Uterus (tissue), 4 donors: ENCODE measurements at places on chromosomes 3 and 15.

DNA sequence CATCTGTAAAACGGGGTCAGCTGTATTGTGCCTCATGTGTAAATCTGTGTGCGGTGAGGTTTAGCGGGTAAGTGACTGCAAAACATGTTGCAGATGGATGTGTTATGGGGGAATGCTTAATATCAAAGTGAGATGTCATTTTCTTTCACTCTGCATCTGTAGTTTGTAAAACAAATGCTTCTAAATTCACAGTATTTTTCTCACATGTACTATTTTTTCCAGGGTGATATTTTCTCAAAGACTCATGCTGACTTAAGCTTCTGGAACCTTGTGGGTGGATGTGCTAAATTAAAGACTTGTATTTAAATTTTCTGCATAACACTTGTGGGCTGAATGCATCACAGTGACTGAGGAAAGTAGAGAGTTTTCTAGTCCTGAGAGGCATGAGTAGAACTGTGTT is 115.2 kb upstream of the TP63 start:
- H3K4me3 ChIP-seq = no peak overlapping the region
- DNase-seq = no peak
- no peaks in the 10 kb centered on the region for H3K4me1 ChIP-seq
- no peaks in the 10 kb centered on the region for H3K36me3 ChIP-seq
- no peak overlapping the region for H3K27ac ChIP-seq

- no peaks in the 10 kb centered on the region for H3K36me3 ChIP-seq
- no peak overlapping the region for H3K27ac ChIP-seq
- no peak for DNase-seq
- no peak overlapping the region for H3K4me3 ChIP-seq
Observed at GRCh38 chr3:117706037-117706436, 996.5 kb downstream of the TUSC7 start.

DNA sequence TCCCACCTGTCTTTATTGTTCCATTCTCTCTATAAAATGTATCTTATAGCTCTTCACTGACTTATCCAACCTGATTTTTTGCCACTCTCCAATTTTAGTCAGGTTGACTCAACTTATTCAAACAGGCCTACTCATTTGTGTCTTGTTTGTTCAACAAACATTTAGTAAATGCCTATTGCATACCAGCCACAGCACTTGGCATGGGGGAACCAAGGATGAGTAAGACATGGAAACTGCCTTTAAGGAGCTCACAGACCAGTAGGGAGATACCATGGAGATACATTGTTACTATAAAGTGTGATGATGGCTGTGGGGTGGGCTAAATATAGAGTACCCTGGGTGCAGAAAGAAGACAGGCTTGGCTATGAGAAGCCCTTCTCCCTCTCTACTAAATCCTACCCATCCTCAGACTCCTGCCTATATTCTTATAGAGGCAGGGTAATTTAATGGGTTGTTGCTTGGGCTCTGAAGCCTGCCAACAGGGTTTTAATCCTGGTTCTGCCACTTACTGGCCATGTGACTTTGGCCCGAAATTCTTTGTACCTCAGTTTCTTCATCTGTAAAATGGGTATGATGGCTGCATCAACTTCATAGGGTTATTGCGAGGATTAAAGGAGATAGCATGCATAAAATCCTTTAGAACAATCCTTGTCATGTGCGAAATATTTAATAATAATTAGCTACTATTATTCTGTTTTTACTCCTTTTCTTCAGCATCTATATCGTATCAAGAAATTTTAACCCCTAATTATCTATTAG is 348.5 kb upstream of the UMPS start:
- no peak overlapping the region for H3K27ac ChIP-seq
- H3K27me3 ChIP-seq = no peaks in the 10 kb centered on the region
- no peaks in the 10 kb centered on the region for H3K36me3 ChIP-seq

- DNase-seq = no peak
- H3K36me3 ChIP-seq = no peaks in the 10 kb centered on the region
- H3K4me3 ChIP-seq = no peak overlapping the region
Observed at GRCh38 chr15:66747886-66748707, 46.1 kb downstream of the SMAD6 start.

- H3K4me3 ChIP-seq = no peak overlapping the region
- H3K27ac ChIP-seq = no peak overlapping the region
- no peak for DNase-seq
- no peaks in the 10 kb centered on the region for H3K36me3 ChIP-seq
Observed at GRCh38 chr3:14988988-14989394, 41.6 kb downstream of the NR2C2 start.

- H3K4me3 ChIP-seq = no peak overlapping the region
- no peaks in the 10 kb centered on the region for H3K27me3 ChIP-seq
- H3K27ac ChIP-seq = no peak overlapping the region
- no peaks in the 10 kb centered on the region for H3K36me3 ChIP-seq
Observed at GRCh38 chr3:124995460-124995994, 60.3 kb downstream of the HEG1 start.

- no peak overlapping the region for H3K4me3 ChIP-seq
- no peaks in the 10 kb centered on the region for H3K36me3 ChIP-seq
- H3K4me1 ChIP-seq = no peaks in the 10 kb centered on the region
- no peak overlapping the region for H3K27ac ChIP-seq
- H3K27me3 ChIP-seq = no peaks in the 10 kb centered on the region
Observed at GRCh38 chr3:21944251-21944650, 193.2 kb upstream of the ZNF385D start.

DNA sequence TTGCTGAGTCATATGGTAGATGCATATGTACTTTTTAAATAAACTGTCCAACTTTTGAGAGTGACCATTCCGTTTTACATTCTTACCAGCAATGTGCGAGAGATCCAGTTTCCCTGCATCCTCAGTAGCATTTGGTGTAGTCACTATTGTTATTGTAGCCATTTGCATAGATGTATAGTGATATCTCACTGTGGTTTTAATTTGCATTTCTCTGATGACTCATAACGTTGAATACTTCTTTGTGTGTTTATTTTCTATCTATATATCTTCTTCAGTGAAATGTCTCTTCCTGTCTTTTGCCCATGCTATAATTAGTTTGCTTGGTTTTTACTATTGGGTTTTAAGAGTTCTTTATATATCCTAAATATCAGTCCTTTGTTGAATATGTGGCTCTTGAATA is 255.7 kb upstream of the GRM7 start:
- no peaks in the 10 kb centered on the region for H3K27me3 ChIP-seq
- no peaks in the 10 kb centered on the region for H3K4me1 ChIP-seq
- H3K36me3 ChIP-seq = no peaks in the 10 kb centered on the region
- no peak overlapping the region for H3K4me3 ChIP-seq
- DNase-seq = no peak
- no peak overlapping the region for H3K27ac ChIP-seq
